ENCODE measurements at places on chromosomes 16 and 17.

- no peak for DNase-seq
These were observed 10.0 kb upstream of the ATP2A3 start for GRCh38 chr17:3974138-3974687.

DNA sequence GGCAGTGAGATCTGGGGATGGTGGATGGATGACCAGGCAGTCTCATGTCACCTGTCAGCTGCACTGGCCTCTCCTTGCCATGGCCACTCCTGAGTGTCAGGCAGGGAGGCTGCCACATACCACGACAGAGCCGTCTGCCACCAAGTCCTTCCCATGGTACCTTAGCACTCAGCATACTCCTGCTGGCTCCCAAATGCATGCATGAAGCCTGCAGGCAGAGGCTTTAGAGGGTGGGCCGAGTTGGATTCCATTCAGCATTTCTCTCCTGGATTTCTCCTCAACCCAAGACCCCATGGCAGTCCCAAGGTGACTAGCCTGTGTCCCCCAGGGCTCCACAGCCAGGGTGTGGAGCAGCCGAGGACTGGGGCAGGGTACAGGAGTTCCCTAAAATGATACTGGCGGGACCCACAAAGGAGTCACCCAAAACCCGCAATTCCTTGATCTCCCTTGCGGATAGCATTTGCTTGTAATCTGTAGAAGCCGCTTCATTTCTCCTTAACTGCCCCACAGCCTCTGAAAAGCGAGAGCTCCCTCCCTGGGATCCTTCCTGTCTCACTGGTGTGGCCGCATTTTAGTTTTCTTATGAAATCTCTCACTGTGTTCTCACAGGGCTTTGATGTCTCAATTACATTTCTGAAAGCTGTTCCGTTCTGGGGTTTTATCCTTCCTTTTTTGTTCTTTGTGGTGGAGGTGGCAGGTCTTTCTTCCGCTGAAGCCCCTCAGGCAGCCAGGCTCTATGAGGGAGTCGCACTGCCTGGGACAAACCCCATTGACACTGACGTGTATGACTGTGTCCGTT lies 141.4 kb downstream of the SOCS1 start:
- no peak for DNase-seq

GRCh38 chr17:70344386-70345060 lies 175.2 kb downstream of the KCNJ2 start:
- DNase-seq, result peak; percentile 4

DNA sequence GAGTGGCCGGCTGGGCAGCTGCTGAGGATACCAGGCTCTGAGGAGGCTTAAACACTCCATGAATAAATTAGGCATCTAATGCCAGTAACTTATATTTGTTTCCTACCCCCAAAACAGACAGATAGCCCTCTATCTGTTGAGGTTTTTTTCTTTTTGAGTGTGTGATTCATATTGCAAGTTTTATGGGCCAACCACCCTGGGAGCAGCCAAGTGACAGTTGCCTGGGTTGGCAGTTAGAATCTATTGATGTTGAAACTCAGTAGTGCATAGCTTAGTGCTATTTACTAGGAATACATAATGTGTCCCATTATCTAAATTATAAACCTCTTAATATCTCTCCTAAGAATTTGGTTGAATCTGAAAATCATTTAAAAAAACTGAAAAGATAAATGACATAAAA lies 397.4 kb downstream of the CA10 start:
- no peak for DNase-seq

- DNase-seq, result peak; percentile 87
These were observed at the start of gene APOBR for GRCh38 chr16:28494121-28494851. Gene APOBR, plus strand, starts transcription at chr16:28494643. Its CDS starts 39 bp downstream, at chr16:28494682.

DNA sequence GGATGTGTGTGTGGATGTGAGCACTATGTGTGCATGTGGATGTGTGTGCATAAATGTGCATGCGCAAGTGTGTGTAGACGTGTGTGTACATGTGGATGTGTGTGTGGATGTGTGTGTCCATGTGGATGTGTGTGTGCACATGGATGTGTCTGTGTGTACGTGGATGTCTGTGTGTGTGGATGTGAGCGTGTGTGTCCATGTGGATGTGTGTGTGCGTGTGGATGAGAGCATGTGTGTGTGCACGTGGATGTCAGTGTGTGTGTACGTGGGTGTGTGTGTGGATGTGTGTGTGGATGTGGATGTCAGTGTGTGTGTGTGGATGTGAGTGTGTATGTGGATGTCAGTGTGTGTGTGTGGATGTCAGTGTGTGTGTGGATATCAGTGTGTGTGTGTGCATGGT lies 63.6 kb upstream of the DOC2B start:
- no peak for DNase-seq

- DNase-seq, result no peak
These were observed 6.3 kb downstream of the UBE2O start for GRCh38 chr17:76446449-76447231.

DNA sequence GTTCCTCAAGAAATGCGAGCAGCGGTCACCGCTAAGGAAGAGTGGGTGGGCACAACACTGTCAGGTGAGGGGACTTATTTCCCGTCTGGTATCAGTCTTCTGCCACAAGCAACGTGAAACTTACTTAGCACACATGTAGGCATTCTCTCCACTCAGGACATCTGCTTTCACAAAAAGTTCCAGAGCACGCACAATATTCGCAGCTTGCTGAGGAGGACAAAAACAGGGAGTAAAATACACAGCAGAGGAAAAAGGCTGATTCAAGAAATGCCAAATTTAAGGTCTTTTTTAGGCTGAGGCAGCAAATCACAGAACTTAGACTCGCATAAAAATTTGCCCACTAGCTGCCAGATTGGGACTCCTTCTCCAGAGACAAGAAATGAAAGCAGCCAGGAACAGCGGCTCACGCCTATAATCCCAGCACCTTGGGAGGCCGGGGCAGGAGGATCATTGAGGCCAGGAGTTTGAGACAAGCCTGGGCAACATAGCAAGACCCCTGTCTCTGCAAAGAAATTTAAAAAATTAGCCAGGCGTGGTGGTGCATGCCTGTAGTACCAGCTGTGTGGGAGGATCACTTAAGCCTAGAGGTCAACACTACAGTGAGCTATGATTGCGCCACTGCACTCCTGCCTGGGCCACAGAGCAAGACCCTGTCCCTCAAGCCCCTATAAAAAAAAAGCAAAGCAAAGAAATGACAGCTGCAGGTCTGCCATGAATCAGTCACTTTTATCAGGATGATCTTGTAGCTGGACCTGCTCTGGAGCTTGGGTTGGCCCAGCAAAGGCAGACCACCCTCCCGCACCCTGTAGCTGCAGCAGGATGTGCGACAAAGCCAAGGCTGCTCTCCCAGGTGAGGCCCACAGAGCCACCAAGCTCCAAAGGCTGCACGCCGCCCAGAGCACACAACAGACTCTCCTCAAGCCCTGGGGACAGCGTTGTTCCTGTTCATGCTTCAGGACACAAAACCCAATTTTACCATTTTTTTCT lies 20.5 kb downstream of the USP36 start:
- DNase-seq, result no peak

DNA sequence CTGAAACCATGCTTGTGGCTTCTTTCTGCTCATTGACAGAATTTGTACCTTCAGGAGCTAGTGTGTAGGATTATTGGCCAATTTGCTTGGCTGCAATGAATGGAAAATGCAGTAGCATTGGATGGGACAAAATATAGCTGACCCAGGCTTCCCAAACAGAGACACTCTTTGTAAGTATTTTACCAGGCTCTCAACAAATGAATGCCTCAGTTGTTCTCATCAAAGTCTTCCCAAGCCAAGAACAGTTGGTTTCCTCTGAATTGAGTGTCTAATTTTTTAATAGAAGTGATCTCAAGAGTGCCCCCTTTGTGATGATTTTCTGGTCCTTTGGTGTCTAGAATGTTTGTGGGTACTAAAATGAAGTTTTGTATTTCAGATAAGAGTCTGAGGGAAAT lies 140.9 kb downstream of the SHISA9 start:
- no peak for DNase-seq

GRCh38 chr17:37365589-37365988 lies 10.2 kb upstream of the C17orf78 start:
- DNase-seq, result no peak

Data from CD4-positive, alpha-beta T cell treated with Interferon alpha-2 for 1 hour (primary cell).